ENCODE measurements at places on chromosomes 1 and 21.

DNA sequence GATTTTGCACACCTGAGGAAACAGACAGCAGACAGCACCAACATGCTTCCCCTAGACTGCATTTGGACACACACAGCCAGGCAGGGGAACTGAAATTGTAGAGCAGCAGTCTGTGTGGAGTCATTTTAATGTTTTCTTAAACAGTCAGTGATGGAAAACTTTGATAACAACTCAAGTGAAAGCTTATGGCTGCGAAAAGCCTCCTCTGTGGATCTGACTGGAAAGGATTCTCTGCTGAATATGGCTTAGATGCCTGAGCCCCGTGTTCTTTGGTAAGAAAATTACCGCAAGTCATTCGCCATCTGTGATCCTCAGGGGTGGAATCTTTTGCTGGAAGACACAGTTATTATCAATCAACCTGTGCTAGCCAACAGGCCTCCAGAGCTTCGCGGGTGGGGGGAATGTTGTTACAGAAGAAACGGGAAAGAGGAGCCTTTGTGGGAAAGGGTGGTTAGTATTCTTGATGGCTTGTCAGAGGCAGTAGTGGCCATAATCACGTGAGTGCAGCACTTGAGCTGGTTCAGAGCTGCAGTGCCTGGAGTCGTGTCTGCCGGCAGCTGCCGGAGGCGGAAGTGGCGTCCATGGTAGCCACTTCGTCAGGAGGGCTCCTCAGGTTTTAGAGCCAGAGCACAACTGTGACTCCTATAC, 204.7 kb downstream of the ST6GALNAC3 start:
- DNase-seq = no peak

GRCh38 chr1:2624735-2625300, 8.0 kb downstream of the MMEL1 start:
- DNase-seq = no peak

- no peak for DNase-seq
These were observed 235.4 kb downstream of the PTPRU start for GRCh38 chr1:29471487-29472313.

DNA sequence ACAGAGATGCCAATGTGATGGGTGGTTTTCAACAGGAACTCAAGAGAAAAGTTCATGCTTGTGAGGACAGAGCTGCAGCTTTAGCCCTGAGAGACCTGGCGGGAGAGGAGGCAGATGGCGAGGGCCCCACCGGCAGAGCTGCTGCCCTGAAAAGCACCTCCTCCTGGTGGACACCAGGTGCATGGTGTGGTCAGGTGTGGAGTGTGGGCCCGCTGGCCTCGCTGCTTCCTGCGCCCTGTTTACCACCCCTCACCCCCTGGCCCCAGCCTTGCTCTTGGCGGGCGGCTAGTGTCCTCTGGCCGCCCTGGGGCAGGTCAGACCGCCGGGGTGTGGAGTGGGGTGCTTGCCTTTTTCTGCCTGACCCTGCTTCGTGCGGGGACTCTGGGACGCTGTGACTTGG, 42.8 kb downstream of the PRKCZ start:
- no peak for DNase-seq

- no peak for DNase-seq
These were observed 19.0 kb downstream of the MRPS6 start for GRCh38 chr21:34092262-34092921.

- DNase-seq = no peak
These were observed 140.6 kb upstream of the HMGB4 start for GRCh38 chr1:33723251-33723650.

DNA sequence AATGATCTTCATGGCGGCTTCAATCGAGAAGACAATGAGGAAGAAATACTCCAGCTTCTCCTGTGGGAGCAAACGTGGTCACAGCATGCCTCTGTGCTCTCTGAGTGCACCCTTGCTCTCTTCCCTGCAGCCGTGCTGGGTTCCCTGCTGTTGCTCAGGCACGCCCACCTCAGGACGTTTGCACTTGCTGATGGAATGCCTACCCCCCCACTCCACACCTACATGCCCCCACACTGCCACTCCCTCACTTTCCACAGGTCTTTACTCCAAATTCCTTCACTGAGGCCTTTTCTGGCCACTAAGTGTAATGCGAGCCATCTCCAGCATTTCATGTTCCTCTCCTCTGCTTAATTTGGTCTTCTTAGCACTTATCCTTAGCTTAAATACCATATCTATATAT, 18.3 kb downstream of the CACNA1S start:
- DNase-seq = no peak

GRCh38 chr1:77100875-77101274, 118.4 kb downstream of the PIGK start:
- peak; percentile 9 for DNase-seq

GRCh38 chr1:170146720-170147263, 1.0 kb downstream of the NTMT2 start:
- no peak for DNase-seq

DNA sequence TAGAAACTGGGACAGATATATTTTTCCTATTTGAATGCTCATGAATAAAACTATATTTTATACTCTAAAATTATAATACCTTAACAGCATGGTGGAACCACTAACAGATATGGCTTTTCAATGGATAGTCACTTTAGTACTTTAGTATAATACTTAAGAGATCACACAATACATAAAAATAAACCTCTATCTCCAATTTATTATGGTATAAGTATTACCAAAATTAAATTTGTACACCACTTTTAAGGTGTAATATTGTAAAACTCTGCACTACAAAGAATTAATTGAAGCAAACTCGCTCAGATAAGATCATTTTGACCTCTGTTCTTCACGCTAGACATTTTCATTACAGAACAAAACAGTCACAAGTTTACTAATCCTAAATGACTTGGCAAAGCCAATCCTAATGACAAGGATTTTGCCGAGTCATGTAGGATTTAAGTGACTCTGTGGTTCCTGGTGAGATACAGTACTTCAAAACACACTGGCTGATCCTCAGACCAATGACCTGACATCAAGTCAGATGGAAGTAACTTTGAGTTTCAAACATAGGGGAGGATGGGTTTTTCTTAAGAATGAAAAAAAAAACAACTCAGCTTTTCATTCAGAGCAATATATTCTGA, 200.6 kb downstream of the SMYD3 start:
- DNase-seq = no peak

GRCh38 chr1:234515411-234515810, 36.4 kb upstream of the TARBP1 start:
- no peak for DNase-seq

GRCh38 chr1:43834280-43835081, 99.1 kb upstream of the ARTN start:
- peak; percentile 76 for DNase-seq

DNA sequence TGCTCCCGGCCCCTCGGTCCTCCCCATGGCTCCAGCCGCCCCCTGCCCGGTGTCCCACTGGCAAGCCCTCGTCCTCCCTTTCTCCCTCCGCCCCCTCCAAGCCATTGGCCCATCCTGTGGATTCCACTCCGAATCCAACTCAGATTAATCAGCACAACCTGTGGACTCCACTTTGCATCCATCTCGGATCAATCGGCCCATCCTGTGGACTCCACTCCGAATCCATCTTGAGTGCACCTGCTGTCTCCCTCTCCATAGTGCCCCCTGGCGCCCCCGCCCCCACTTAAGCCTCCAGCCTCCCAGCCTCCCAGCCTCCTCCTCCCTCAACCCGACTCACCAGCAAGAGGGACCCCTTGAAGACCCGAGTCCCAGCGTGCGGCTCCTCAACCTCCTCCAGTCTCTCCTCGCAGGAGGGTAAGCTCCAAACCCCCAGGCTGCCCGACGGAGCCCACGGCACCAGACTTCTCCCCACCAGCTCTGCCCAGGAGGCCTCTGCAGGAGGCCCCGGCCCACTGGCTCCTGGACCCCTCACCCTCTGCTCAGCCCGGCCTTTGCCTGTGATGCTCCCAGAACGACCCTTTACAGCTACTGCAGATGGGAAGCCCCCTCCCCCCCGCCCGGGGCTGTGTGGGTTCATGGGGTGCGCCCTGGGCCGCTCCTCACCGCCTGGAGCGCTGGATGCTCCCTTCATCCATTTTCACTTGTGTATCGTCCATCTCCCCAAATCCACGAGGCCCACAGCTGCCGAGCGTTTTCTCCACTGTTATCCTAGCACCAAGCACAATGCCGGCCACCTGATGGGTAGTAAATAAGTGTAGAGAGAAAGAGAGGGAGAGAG, 40.6 kb upstream of the TSPEAR start:
- DNase-seq = no peak

All from non-pigmented ciliary epithelial cell (primary cell).